ENCODE measurements at places on chromosomes 1 and 21.
A peak's percentile ranks its signal among the peaks of the same experiment; 100 is the strongest.

GRCh38 chr1:209527993-209528717, 55.4 kb upstream of the CAMK1G start:
- no peak for DNase-seq

GRCh38 chr1:86582161-86582560, 35.3 kb downstream of the CLCA4 start:
- DNase-seq: no peak

GRCh38 chr1:71242239-71242638, 161.4 kb upstream of the ZRANB2 start:
- DNase-seq: no peak

- DNase-seq: no peak
These were observed 34.4 kb downstream of the ZSWIM5 start for GRCh38 chr1:45172005-45172404.

DNA sequence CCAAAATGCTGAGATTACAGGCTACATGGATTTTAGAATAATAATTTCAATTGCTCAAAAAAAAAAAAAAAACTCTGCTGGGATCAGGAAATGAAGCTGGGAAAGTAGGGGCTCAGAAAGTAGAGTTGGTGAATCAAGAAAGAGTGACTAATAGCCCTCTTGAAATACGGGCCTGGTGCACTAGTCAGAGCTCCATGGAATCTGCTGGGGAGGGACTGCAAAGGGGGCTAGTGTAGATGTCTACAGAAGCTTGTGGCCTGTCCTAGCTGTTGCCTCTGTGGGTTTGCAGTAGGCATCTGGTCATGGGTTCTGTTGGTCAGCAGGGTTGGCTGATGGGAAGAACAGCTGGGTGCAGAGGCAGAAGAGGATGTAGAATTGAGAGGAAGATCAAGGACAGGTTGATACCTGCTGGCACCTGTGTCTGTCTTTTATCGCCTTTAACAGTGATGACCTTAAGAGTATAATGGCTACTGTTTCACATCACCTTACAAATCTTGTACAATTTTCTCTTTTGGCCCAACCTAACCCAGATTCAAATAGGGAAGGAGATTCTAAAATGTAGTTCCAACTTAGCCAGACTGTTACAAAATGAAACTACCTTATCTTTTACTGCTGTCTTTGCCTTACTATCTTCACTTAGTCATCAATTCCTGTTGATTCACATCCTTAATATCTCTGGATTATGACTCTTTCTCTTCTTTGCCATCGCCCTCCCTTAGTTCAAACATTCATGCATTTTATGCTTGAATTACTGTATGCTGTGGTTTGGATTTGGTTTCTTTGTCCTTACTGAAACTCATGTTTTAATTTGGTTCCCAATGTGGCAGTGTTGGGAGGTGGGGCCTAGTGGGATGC, 126.2 kb downstream of the GIPC2 start:
- no peak for DNase-seq

- DNase-seq: no peak
These were observed 4.5 kb downstream of the OVAAL start for GRCh38 chr1:180563026-180563827.

DNA sequence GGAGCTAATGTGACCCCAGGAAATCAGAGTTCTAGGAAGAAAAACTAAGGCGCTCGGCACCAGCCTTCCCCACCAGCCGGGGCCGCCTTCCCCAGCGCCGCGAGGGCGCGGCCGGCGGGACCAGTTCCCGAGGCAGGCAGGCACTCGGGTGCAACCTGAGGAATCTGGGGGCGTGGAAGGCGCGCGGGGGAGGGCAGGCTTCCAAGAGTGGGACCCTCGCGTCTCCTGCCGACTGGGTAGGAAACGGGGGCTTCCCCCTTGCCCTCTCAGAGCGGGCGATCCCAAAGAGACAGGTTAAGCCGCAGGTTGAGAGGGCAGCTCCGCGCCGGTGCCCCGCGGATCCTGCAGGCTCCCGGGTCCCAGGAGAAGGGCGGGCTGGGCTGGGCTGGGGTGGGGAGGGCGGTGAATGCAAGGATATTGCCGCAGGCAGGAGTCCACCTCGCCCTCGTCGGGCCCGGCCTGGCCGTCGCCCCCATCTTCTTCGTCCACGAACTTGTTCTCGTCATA, 431 bp downstream of the ARPC5 start:
- DNase-seq: peak; percentile 57

GRCh38 chr21:24948186-24948585, 659.1 kb downstream of the MRPL39 start:
- no peak for DNase-seq

DNA sequence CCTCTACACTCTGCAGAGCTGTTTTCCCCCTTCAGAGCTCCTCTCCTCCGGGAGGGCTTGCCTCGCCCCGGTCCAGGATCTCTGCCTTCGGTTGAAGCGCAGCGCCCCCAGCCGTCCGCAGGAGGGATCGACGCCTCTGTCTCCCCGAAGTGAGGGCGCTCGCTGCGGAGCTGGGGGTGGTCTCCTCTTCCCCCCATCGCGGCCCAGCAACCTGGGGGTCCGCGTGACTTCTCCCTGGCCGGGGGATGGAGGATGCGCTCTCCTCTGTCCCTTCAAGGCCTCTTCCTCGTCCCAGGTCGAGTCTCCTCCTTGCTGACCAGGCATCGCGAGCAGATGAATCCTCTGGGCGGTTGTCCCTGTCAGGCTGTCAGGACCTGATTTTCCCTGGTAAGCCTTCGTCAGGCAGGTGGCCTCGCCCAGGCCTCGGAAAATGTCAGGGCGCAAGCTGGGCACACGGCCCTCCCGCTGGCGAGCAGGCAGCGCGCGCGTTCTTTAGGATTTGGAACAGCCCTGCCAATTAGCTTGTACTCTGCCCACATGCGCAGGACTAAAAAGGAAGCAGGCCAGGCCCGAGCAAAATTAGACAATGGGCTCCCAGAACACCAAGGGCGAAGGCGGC, 90.5 kb downstream of the EDEM3 start:
- DNase-seq: peak; percentile 90

DNA sequence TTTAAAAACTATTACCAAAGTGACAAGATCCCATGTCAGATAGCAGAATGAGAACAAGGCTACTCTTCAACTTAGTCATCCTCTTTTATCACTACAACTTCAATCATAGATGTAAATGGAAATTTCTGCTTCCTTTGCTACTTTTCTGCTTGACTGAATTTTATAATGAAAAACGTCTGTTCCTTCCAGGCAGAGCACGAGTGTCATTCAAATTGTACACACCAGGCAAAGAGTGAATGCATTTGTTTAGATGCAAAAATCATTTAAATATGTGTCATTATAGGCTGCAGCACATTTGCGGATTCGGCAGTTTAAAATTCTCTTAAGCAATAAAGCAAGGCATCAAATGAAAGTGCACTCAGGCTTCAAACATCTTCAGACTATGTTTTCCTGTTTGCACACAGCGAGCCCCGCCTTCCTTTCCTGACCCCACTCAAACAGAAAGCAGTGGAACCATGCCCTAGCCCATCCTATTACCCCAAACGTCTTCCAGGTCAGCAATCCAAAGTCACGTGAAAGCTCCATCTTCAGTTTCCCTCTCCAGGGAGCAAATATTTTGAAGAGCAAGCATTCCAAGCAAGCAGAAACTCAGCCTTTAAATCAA, 99.6 kb downstream of the APP start:
- peak; percentile 92 for DNase-seq

- DNase-seq: no peak
These were observed 39.9 kb downstream of the STPG1 start for GRCh38 chr1:24373710-24374109.

DNA sequence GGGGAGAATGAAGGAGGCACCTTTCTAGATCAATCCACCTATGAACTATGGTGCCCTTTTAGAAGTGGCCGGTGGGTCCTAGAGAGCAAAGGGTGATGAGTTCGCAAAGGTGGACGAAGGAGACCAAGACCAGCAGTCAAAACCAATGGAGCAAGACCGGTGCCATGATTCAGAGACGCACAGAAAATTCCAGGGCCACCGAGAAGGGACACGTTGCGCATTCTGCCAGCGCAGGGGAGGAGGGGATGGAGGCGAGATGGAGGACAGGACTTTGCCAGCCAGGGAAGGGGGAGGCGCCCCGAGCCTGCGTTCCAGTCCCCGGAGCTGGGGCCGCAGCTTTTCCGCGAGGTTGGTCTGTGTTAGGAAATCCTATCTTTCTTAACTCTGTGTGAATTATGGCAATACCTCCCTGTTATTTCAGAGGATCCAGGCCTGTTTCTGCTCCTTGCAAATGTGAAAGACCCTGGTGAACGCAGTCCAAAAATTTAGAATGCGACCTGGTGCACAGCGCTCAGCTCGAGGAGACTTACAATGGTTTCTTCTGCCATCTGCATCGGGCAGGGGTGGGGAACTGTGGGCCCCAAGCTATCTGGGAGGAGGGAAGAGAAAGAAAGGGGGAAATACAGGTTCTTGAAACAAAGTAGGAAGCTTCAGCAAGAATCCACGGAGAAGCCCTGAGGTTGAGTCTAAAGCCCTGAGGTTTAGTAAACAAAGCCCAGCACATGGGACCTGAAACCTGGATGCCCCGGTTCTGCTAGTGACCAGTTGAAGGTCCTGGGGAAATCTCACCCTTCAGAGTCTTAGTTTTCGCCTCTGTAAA, 129.4 kb downstream of the MRPS6 start:
- DNase-seq: peak; percentile 9

DNA sequence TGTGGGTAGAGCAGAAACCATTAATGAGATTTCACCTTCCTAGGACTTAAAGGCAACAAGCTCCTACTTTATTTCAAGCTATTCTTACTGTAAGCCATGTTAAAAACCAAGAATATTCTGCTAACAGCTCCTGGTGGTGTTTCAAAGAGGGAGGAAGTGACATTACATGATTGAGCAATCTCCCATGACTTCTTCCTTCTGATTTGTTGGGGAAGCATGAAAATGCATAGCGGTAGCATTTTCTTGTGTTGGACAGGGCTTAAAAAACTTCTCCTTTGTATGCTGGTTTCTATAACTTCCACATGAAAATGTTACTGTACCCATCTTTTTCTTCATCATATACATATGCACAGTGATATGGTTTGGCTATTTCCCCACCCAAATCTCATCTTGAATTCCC, 297.0 kb upstream of the SNX7 start:
- no peak for DNase-seq

DNA sequence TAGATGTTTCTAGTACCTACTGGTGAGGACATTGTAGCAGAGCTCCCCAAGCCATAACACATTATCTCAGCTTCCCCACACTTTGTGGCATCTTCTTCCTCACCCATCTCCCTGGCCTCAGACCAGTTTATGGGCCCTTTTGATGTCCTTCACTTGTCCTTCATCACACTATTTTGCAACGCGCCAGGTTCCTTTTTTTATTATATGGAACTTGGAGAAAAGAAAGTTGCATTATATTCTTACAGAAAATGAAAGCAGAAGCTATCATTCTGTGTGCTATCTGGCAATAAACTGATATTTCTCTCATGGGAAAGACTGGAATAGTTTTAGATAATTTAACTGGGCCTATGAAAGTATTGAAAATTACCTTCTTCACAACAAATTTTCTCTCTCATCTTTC, 196.9 kb upstream of the ETV3 start:
- no peak for DNase-seq

DNA sequence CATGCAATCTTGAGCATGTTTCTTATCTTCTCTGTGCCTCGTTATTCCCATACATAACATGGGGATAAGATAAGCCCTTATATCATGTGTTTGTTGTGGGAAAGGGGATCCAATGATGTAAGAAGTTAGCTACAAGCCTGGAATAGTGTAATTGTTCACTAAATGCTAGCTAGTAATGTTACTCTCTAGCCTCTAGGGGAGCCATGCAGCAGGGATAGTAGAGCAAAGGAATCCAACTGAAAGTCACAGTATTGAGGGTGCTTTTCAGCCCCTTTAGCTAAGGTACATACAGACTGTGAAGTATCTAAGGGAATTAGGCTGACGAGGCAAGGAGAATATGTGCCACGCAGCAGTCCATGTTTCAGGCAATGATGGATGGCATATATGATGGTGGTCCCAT, 46.9 kb downstream of the IL23R start:
- no peak for DNase-seq

GRCh38 chr1:18557621-18558465, 72.8 kb upstream of the PAX7 start:
- DNase-seq: peak; percentile 51

DNA sequence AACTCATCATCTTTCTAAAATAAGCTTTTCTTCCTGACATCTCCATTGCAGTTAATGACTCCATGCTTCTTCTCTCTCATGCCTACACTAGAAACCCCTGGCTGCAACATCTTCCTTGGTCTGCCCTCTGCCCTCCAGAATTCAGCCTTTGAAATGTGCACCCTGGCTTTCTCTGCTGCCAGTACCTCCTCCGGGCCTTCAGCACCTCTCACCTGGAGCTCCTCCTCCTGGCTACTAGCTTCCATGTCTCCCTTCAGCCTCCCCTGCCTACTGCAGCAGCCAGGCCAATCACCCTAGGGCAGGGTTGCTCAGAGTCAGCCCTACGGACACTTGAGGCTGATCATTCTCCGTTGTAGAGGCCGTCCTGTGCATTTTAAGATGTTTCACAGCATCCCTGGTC, 18.3 kb downstream of the SUSD4 start:
- DNase-seq: no peak

GRCh38 chr1:100730130-100730529, 10.6 kb downstream of the VCAM1 start:
- no peak for DNase-seq

DNA sequence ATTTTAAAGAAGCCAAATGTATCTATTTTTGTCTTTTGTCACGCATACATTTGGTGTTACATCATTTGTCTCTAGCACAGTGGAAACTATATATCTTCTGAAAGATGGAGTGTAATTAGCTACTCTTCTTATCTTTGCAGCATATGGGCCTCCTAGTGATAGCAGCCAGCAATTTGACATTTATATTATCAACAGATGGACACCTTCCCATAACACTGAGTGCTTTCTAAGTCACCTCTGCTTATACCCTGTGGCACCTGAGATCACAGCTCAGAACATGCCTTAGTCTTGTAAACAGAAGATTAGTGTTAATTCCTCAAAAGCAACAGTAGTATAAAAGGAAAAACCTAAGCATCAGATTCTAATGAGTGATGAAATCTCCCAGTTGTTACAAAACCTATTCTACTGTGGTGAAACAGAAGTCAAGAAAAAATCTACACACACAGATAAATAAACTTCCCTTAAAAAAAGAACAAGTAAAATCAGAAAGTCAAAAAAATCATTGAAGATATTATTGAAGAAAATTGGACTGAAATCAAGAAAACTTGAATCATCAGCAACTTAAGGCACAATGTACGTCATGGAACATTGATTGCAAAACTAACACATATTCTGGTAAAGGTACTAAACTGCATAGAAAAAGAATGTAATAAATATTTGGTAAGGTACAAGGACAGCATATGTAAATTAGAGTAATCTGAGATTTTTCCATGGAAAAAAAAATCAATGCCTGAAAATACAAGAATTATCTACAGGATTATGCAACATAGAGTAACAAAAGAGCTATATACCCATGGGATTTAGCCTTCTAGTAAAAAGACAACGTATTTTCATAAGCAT, 61.7 kb downstream of the KCNT2 start:
- no peak for DNase-seq

- DNase-seq: no peak
These were observed 91.6 kb upstream of the COL6A1 start for GRCh38 chr21:45889961-45890360.

Measured in NCI-H526 treated with DMSO at 0.1 percent for 48 hours (cell line).